GM12864 (cell line): ENCODE measurements at places on chromosomes 1 and 21.
A peak's percentile ranks its signal among the peaks of the same experiment; 100 is the strongest.

- no peak for DNase-seq
Observed at GRCh38 chr1:239997160-239997514, 94.5 kb upstream of the FMN2 start.

DNA sequence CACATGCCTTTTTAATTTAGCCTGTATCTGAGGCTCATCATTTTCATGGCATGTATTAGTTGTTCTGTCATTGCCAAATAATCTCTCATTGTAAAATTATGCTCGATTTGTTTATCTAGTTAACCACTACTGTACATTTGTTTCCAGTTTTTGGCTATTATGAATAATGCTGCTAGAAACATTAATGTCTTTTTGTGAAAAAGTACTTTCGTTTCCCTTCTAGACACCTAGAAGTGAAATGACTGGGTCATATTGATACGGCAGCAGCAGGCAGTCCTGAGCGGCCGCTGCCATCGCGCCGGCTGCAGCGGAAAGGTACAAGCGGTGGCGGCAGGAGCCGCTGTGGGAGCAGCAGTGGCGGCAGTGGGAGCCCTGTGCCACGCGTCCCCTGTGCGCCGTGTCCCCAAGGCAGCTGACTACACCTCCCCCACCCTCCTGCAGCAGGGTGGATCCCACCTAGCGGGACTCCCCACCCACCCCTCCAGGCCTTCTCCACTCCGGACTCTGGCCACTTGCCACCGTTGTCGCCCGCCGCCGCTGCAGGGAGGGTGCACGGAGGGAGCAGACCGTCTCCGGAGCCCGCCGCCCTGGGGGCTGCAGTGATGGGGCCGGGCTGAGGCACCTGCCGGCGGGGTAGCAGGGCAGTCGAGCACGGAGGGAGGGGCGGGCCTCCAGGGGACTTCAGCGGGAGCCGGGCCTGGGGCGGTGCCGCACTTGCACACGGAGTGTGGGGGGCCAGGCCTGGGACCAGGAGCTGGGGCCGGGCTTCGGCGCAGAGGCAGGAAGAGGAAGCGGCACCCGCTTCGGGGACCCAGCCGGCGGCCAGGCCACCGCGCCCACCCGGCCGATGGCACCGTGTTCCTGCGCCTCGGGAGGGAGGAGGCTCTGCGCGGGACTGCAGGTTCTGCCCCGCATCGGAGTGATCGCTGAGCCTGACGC is 66.8 kb upstream of the RGS7 start:
- DNase-seq: no peak

- no peak for DNase-seq
Observed at GRCh38 chr1:198780376-198780775, 141.5 kb downstream of the PTPRC start.

DNA sequence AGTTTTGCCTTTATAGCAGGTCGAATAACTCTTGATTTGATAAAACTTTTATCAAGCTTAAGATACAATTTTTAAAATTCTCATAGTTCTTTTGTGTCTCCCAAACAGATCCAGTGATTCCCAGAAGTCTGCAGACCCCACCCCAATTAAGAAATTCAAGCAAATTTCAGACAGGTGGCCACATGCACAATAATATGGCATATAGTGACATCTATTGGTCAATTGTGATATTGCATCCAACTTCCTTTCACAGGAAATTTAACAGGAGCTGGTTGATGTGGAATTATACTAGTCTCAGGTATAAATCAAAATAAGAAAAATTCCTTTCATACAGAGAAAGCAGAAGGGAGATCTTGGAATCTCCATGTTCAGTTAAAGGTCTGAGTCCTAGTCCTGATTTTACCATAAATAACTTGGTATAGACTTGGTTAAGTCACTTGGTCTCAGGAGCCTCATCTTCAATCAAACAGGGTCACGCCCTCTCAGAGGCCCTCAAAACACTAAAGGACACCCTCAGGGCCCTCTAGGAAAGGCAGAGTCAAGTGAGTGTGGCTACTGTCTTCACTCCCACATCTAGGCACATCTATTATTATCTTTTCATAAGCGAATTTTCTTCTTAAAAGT is 24.1 kb downstream of the PIGM start:
- DNase-seq: no peak

- DNase-seq: no peak
Observed at GRCh38 chr1:14616632-14617396, 18.3 kb downstream of the KAZN start.

- DNase-seq: no peak
Observed at GRCh38 chr1:25126562-25126961, 105.7 kb downstream of the SYF2 start.

GRCh38 chr1:38465460-38465859 is 394.1 kb downstream of the RRAGC start:
- no peak for DNase-seq

DNA sequence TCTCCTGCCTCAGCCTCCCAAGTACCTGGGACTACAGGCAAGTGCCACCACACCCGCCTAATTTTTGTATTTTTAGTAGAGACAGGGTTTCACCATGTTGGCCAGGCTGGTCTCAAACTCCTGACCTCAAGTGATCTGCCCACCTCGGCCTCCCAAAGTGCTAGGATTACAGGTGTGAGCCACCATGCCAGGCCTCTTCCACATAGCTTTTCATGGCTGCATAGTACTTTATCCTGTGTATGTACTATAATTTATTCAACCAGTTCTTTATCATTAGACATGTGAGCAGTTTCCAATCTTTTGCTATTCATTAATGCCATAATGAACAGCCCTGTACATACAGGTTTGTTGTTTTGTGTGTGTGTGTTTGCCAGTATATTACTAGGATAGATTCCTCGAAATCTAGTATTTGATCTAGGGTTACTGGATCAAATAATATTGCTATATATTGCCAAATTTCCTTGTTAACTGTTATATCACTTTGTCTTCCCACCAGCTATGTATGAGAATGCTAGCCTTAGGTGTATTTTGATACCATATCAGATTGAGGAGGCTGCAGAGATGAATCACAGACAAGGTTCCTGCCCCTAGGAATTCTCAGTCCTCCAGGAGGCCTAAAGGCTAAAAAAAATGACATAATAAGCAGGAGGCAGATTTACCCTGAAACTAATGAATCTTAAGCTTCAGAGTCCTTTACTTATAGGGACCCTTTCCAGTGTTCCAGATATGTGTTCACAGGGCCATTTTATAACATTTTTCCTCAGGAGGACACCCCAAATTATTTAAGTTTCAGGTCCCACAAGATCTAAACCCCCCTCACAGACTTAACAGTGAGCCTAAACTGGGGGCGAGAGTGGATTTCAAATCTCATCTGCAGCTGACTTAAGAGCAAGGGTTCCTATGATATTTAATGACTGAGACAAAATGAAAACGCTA is 2.1 kb upstream of the PDIK1L start:
- no peak for DNase-seq

GRCh38 chr1:220791285-220791684 is 4.6 kb downstream of the MTARC1 start:
- DNase-seq: no peak

DNA sequence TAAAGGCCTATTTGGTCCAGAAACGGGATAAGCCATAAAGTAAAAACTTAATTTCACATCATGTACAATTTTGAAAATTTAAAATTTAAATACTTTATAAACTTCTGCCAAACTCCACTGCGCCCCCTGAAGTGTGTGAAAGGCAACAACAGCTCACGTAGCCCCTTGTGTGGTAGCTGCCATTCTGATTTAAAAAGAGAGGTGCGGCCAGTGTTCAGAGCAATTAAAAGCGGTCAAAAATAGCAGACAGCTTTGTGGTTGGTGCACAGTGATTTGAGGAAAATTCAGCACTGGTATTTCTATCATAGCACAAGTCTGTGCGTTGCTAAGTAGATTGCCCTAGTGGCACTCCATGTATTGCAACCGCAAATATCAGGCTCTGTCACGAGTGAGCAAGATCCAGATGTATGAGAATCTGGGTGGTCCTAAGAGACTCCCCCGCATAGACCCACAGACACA is 122.5 kb downstream of the ATG4C start:
- no peak for DNase-seq

DNA sequence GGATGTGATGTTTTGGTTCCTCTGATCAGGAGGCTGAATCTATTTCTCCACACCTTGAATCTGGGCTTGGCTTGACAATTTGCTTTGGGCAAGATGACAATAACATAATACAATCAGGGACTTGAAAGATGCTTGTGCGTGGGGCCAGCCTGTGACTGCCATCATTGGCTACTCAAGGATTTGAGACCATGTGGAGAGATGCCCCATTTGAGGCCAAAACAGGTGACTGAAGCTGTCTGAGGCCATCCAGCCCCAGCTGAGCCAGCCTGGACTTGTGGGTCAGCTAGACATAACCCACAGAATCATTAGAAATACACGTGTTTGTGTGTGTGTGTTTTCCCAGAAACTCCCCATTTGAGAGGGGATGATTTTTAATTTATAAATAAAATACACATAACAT is 421.5 kb downstream of the PTPRU start:
- DNase-seq: no peak

DNA sequence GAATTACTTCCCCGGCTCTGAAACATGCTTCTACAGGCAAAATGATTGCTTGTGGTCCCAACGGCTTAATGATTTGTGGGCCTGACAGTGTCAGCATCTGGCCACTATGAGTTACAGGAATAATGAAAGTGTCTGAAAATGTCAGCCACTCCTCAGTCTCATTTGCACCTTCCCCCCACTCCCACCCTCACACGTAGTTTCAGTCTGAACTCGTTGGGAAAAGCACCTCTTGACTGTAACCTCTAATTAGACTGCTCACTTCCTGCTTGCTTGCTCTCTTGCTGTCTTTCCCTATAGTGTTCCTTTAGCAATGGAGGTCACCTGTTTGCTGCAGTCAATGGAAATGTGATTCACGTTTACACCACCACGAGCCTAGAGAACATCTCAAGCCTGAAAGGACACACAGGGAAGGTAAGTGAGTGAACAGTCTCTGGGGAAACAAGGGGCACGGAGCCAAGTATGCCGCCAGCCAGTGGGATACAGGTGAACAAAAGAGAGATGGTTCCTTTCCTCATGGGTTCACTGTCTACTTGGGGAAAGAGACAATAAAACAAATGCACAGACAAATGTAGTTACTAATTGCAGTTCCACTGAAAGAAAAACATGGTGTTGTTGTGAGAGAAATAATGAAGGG is 27.1 kb downstream of the CFAP57 start:
- peak; percentile 74 for DNase-seq

DNA sequence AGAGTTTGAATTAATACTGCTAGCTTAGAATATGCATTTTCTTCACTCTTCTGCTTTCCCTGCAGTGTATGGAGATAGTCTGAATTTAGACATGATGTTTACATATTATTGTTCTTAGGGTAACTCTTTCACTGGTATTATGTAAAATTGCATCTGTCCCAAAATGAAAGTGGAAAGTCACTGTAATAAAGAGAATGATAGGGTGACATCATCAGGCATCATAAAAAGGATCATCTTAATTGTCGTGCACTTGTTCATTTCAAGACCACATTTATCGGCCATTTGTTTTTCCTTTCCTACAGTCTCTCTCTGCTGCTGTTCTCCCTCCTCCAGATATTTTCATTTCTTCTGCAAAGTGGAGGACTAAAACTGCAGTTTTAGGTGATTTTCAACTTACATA is 61.9 kb upstream of the ZNF281 start:
- no peak for DNase-seq

DNA sequence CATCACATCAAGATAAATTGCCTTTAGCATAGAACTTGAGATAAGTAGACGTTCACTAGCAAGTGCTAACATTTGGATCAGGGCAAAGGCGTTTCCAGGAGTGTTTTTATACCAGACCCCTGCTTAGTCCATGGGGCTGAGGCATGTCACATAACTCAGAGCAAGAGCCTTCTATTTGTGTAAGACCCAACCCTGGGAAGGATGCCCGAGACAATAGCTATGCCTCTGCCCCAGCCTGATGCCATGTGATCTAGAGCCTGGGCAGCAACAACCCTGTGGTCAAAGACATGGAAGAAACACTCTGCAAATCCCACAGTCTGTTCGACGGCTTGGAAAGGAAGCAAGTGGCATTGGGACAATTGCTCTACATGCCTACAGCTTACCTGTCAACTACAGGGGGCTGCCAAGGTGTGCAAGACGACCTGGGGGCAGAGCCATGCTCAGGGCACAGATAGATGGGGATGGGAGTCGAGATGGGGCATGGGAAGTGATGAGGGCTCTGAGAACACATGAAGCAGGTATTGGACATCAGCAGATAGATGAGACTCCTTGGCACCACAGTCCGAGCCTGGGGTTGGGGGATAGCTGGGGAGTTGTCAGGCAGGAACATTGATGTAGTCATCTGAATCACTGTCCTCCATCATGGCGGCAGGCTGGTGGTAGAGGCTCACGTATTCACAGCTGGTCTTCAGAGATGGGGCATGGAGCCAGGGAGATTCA is 7.3 kb downstream of the IL24 start:
- DNase-seq: no peak

- DNase-seq: peak; percentile 79
Observed at GRCh38 chr1:117658676-117659075, 52.8 kb downstream of the TENT5C start.

DNA sequence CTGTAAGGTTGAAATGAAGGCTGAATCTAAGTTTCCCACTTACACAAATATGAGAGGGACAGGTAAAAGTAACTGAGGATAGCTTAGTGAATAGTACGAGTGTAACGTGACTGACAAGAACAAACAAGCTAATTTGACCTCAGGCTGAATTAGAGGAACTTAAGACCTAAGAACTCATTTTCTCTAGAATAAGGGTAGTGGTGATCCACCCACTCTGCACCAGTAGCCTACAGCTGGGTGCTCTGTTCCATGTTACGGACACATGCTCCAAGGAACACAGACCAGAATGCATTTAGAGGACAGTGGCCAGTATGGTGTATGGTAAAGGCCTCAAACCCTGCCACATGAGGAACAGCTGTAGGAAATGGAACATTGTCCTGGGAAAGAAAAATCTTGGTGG is 14.9 kb upstream of the TMEM9 start:
- DNase-seq: no peak

DNA sequence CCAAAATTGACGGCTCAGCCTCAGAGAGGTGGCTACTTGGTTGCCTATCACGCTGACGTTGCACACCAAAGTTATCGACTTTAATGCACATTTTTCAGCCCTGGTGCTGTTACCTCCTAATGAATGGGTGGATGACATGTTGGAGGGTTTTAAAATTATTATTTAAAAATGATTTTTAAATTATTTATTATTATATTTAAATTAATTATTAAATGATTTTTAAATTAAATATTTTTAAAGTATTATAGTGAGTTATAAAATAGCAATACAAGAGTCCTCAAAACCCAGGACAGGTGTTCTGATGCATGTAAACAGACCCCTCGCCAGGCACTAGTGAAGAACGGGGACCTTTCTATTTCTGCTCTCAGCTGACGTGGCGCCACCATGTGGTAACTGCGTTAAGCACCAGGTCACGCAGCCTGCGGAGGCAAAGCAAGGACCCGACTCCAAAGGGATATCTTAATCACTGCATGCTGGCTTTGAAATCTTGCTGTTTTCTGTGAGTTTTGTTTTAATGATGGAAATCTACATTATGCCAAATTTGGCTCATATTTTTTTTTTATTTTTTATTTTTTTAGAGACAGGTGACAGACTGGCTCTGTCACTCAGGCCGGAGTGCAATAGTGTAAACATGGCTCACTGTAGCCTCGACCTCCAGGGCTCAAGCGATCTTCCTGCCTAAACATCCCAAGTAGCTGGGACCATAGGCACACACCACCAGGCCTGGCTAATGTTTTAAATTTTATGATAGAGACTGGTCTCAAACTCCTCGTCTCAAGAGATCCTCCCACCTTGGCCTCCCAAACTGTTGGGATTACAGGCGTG is 22.6 kb downstream of the CASP9 start:
- no peak for DNase-seq
